ENCODE measurements at places on chromosomes 12 and 14. TPM values are rescaled to one million over a fixed set of nuclear protein-coding genes. Genes with fewer than 3 reads are reported as not detected.

Gene MAX
- total RNA-seq, result 48.2 TPM

Gene AQP5
- under 0.01 TPM for total RNA-seq

Gene TOMM20L
- total RNA-seq, result not detected

Gene SERPINA5
- not detected for total RNA-seq

Gene RIPK3
- total RNA-seq, result 4.9 TPM

Gene PDE3A
- 2.4 TPM for total RNA-seq

Gene NOVA1
- total RNA-seq, result 0.32 TPM

Gene TMEM229B
- total RNA-seq, result 0.97 TPM

Gene OVCH1
- not detected for total RNA-seq

Gene IGFBP6
- 44.7 TPM for total RNA-seq

Gene SYT1
- total RNA-seq, result 3.6 TPM

Gene CBLN3
- 3.0 TPM for total RNA-seq

Gene B4GALNT1
- under 0.01 TPM for total RNA-seq

Gene MUCL1
- total RNA-seq, result not detected

Gene CAPS2
- total RNA-seq, result 1.0 TPM

Gene HECTD1
- 239 TPM for total RNA-seq

Gene PTPN6
- total RNA-seq, result 3.2 TPM

Gene M6PR
- 221 TPM for total RNA-seq

Gene RPGRIP1
- 0.19 TPM for total RNA-seq

Gene CPNE6
- total RNA-seq, result not detected
